Activated B cell treated with CpG ODN at 0.5 μM for 24 hours (primary cell): ENCODE measurements at places on chromosomes 6 and 20. TPM values are rescaled to one million over a fixed set of nuclear protein-coding genes. Genes with fewer than 3 reads are reported as not detected.

The LGSN gene
- 0.11 TPM in 1 of 2 replicates, not detected in the other for total RNA-seq

The NR2E1 gene
- total RNA-seq = not detected in 2 replicates

The COL21A1 gene
- not detected in 2 replicates for total RNA-seq

The ECT2L gene
- not detected in 2 replicates for total RNA-seq

- H3K36me3 ChIP-seq = no peaks in the 10 kb centered on the region
- H3K27ac ChIP-seq = no peak overlapping the region
- H3K4me1 ChIP-seq = peaks cover 60% of the 10 kb centered on the region
- DNase-seq = no peak
Observed at GRCh38 chr6:3797231-3798054, 45.9 kb upstream of the PXDC1 start.

DNA sequence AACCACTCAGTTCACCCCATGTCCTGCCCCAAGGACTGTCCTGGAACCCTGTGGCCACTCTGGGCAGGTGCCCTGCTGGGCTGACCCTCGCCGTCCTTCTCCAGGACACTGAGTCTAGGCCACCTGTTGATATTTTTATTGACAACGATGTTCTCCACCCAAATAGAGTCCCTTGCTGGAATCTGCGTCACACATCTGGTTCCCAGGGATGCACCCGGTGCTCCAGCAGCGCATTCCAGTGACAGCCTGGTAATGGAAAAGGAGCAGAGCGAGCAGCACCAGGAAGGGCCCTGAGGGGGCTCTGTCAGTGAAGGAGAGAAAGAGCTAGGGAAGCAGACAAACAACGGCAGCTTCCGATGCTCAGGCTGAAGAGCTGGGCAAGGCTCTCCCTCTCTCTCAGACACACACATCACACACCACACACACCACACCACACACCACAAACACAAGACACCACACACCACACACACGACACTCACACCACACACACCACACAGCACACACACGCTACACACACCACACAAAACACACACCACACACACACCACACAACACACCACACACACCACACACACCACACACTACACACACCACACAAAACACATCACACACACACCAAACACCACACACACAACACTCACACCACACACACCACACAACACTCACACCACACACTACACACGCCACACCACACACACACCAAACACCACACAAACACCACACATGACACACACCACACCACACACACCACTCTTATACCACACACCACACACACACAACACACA, 117.9 kb upstream of the THBS2 start:
- H3K27ac ChIP-seq = no peak overlapping the region
- no peaks in the 10 kb centered on the region for H3K4me1 ChIP-seq
- no peaks in the 10 kb centered on the region for H3K27me3 ChIP-seq

GRCh38 chr6:3748208-3749066, 3.1 kb downstream of the PXDC1 start:
- peak overlapping the region; percentile 6 for H3K4me3 ChIP-seq
- H3K27me3 ChIP-seq = no peaks in the 10 kb centered on the region
- peak; percentile 24 for DNase-seq
- H3K27ac ChIP-seq = peak overlapping the region; percentile 63

DNA sequence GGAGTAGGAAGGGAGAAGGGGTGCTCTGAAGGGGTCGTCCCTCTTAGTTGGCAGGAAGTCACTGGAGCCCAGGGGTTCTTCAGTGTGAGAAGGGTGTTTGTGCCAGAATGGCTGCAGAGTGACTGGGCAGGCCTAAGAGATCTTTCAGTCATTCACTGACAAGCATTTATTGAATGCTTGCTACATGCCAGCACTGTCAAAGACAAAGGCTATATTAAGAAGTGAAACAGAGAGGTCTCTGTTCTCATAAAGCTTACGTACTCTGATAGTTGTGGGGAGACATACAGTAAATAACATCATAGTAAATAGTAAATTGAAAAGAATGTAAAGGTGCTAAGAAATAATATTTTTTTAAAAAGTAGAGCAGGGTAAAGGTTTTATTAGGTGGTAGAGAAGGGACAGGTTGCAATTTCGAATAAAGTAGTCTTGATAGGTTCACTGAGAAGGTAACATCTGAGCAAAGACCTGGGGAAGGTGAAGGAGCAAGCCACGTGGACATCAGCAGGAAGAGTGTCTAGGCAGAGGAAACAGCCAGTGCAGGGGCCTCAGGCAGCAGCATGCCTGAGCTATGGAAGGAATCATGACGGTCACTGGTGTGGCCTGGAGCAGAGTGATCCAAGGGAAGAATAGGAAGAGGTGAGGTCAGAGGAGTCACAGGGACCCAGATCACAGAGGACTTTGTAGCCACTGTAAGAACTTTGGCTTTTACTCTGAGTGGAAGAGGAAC, 36.3 kb upstream of the RNF8 start:
- H3K27me3 ChIP-seq = no peaks in the 10 kb centered on the region
- H3K36me3 ChIP-seq = peaks cover 44% of the 10 kb centered on the region
- H3K27ac ChIP-seq = no peak overlapping the region
- no peak for DNase-seq
- H3K4me1 ChIP-seq = no peaks in the 10 kb centered on the region

DNA sequence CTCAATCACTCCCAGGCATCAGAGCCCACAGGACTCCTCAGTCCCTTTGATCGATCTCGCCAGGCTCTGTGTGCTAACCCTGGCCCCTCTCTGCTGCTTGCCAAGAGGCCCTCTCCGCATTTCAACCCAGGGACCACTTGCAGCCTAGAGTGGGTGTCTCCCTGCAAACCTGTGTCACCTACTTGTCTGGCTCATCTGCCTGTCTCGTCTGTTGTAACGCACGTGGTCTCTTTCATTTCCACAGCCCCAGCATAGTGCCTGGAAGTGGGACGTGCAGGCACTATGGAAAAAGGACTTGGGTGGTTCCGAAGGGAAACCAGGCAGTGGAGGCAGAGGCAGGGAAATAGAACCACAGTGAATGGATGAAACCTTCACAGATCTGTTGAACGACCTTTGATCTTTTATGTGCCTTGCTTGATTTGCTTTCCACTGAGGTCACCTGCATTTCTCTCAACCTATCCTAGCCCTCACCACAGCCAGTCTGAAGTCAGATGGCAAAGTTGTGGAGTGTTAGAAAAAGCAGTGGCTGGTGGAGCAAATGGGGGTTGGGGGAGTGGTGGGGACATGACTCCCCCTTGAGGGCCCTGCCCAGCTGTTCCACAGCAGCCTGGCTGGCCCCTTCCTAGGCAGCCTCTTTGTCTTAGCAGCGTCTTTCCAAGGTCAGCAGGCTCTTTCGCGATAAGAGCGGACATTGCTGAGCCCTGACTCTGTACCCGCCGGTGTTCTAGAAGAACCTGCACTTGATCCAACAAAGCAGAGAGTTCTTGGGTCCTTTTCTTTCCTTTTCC, 55.8 kb upstream of the TAGAP start:
- DNase-seq = no peak
- no peak overlapping the region for H3K4me3 ChIP-seq
- no peaks in the 10 kb centered on the region for H3K27me3 ChIP-seq
- peak overlapping the region; percentile 54 for H3K27ac ChIP-seq
- H3K36me3 ChIP-seq = no peaks in the 10 kb centered on the region

DNA sequence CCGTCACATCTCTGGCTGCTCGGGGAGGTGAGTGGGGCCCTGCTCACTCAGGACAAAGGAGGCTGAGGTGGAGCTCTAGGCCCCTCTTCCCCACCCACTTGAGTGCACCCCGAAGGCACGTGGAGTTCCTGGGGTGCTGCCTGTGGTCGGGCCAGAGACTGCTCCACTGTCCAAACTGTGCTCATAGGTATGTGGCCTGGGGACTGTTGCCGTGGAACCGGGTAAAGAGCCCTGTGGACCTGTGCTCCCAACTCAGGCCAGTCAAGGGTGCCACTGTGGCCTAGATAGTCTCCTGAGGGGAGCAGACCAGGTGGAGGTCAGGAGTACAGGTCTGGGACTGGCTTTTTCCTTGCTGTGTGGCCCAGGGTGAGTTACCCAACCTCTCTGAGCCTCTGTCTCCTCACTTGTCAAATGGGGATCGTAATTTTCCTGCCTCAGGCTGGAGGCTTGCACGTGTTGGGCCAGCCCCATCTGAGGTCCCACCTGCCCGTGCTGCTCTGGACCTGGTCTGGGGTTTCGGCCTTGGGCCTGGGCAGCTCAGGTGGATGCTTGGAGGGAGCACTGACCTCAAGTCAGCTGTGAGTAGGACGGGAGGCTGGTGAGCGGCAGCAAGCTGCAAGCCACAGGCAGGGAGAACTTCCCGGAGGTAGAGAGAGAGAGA, 12.4 kb upstream of the NPBWR2 start:
- DNase-seq = no peak
- H3K4me1 ChIP-seq = peaks cover 8% of the 10 kb centered on the region
- H3K27ac ChIP-seq = peak overlapping the region; percentile 78

- peak overlapping the region; percentile 6 for H3K27ac ChIP-seq
- DNase-seq = no peak
- no peak overlapping the region for H3K4me3 ChIP-seq
- H3K27me3 ChIP-seq = no peaks in the 10 kb centered on the region
- H3K36me3 ChIP-seq = peaks cover 16% of the 10 kb centered on the region
- H3K4me1 ChIP-seq = no peaks in the 10 kb centered on the region
Observed at GRCh38 chr20:3129094-3129493, 30.6 kb downstream of the FASTKD5 start.

DNA sequence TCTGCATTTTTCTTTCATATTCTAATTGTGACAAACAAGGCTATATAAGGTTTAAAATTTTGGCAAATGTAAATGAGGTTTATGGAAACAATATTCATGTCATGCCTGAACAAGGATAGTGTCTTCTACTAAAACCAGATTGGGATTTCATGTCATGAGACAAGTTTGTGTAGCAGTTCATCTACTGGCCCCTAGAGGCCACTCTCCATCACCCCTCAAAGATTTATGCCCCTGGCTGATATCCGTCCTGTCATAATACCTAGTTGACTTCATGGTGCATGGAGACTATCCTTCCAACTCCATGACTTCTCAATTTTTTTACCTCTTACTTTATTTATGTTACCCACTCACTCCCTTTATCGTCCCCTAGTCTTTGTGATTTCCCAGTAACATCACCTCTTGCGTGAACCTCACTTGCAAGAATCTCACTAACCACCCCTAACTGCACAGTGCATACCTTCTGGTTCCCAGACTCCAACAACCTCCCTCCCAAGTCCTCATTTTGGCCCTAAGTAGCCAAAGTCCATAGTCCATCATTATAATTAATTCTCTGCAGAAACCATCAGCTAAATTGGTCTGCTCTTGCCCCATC, 179.8 kb downstream of the TASP1 start:
- H3K27me3 ChIP-seq = no peaks in the 10 kb centered on the region
- no peak for DNase-seq
- no peaks in the 10 kb centered on the region for H3K4me1 ChIP-seq
- no peak overlapping the region for H3K27ac ChIP-seq
- H3K4me3 ChIP-seq = no peak overlapping the region

GRCh38 chr6:36913082-36913481, 27.3 kb downstream of the C6orf89 start:
- no peak for DNase-seq
- H3K27ac ChIP-seq = no peak overlapping the region
- H3K36me3 ChIP-seq = peaks cover 59% of the 10 kb centered on the region
- H3K27me3 ChIP-seq = no peaks in the 10 kb centered on the region
- no peak overlapping the region for H3K4me3 ChIP-seq
- H3K4me1 ChIP-seq = peaks cover 14% of the 10 kb centered on the region

GRCh38 chr6:89489078-89489477, 56.1 kb downstream of the ANKRD6 start:
- no peaks in the 10 kb centered on the region for H3K4me1 ChIP-seq
- no peaks in the 10 kb centered on the region for H3K36me3 ChIP-seq
- no peak for DNase-seq
- no peaks in the 10 kb centered on the region for H3K27me3 ChIP-seq
- H3K4me3 ChIP-seq = no peak overlapping the region
